ENCODE measurements at places on chromosomes 3 and 15.

DNA sequence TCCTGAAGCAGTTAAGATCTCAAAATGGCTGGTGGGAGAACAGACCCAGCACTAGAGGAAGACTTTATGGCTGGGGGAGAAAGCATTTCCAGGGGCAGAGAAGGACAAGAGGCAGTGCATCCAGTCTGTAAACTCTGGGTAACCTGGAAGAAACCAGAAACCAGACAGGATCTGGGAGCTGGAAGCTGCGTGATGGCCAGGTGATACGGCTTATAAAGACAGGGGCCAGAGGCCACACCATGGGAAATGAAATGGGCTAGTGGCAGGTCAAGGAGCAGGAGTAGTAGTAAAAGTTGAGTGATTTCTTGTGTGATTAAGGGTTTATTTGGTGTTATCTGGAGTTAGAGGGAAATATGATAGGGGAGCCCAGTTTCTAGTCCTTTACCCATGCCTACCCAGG is 144.7 kb upstream of the ARRDC4 start:
- DNase-seq, result no peak

DNA sequence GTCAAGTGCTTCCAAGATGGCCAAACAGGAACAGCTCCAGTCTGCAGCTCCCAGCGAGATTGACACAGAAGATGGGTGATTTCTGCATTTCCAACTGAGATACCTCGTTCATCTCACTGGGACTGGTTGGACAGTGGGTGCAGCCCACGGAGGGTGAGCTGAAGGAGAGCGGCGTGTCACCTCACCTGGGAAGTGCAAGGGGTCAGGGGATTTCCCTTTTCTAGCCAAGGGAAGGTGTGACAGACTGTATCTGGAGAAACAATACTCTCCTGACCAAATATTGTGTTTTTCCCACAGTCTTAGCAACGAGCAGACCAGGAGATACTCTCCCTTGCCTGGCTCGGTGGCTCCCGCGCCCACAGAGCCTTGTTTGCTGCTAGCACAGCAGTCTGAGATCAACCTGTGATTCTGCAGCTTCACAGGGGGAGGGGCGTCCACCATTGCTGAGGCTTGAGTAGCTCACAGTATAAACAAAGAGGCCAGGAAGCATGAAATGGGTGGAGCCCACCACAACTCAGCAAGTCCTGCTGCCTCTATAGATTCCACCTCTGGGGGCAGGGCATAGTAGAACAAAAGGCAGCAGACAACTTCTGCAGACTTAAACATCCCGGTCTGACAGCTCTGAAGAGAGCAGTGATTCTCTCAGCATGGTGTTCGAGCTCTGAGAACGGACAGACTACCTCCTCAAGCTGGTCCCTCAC is 293.5 kb upstream of the SUCLG2 start:
- peak; percentile 21 for DNase-seq

DNA sequence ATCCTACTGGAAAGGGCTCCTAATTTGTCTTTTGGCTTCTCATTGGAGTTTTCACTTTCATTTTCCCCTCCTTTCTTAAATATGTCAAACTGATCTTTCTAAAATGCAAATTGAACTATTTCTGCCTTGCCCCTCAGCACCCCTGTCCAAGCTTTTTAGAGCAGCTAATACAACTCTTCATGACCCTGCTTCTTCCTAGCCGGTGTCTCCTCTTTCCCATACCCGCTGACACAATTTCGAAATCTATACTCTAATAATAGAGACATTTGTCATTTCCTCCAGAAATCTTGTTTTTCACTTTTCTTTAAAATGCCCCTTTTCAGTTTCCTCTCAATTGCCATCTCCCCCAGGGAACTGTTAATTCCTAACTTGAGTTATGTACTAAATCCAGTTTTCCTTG is 2.9 kb upstream of the EPHA3 start:
- DNase-seq, result no peak

DNA sequence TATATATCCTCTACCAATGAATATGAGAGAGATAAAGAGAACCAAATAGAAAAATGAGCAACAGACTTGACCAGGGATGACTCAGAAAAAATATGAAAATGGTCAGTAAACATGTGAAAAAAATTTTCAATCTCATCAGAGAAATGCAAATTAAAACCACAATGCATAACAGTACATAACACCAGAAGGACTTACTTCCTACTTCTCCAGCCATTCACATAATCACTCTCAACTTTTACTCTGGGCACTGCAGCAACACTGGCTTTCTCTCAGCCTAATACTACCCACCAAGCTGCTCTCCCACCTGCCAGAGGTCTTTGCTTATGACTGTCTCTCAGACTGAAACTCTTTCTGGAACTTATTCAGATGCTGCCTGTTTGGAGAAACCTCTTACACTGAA is 49.4 kb downstream of the DPH6 start:
- no peak for DNase-seq

DNA sequence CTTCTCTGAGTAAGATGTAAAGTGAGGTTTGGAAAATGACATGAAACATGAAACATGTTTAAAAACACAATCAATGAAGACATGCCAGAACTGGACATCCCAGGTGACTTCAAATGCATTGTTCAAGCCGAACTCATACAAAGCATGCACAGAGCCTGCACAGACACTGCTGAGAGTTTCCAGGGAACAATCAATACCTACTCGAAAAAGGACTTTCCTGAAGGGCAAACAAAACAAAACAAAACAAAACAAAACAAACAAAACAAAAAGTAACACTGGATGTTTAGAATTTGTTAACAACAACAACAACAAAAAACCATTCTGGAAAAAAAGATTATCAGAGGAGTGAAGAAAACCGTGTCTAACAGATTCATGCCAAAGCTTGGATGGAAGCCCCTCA is 10.5 kb upstream of the TM4SF19 start:
- no peak for DNase-seq

DNA sequence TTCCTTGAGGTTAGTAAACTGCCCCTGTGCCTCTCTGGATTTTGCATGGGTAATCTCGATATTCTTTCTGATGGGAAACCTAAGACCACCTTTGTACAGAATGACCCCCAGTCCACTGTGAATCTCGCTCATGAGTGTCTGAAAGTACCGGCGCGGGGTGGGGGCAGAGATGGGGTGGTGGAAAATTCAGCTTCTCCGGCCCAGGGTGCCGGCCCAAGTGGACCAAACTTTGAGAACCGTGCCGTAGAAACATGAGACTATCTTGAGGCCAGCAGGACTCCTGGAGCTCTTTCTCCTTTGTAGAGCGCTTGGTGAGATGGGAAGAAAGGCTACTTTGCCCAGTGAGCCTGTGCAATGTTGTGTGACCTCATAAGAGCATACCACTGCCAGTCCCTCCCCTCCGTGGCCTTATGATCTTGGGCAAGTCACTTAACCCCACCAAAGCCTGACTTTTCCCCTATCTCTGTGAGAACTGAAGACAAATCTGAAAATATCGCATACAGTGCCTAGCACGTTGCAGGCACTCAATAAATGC is 40.4 kb upstream of the VEPH1 start:
- no peak for DNase-seq

Measured in stimulated activated CD8-positive, alpha-beta memory T cell treated with anti-CD3 and anti-CD28 coated beads, Interleukin-7, amount 100 ng/mL, for 1 hour (primary cell).